Fibroblast of the aortic adventitia (primary cell): ENCODE measurements at places on chromosomes 13 and 19. TPM values are rescaled to one million over a fixed set of nuclear protein-coding genes. Genes with fewer than 3 reads are reported as not detected.

Gene FREM2
- not detected in 2 replicates for total RNA-seq

Gene SIGLEC9
- total RNA-seq: 0.09 TPM in 1 of 2 replicates, not detected in the other

Gene BABAM1
- 59.3 and 72.1 TPM in 2 replicates for total RNA-seq

Gene ZNF534
- not detected in 2 replicates for total RNA-seq

Gene PGLYRP1
- not detected in 2 replicates for total RNA-seq

Gene PLK5
- total RNA-seq: not detected in 2 replicates

Gene CGB8
- total RNA-seq: not detected in 2 replicates

Gene CEACAM5
- total RNA-seq: not detected in 2 replicates

Gene F10
- 2.7 and 12.6 TPM in 2 replicates for total RNA-seq

Gene SIGLEC5
- total RNA-seq: not detected in 2 replicates

Gene FSD1
- 6.3 and 7.5 TPM in 2 replicates for total RNA-seq

Gene KCNRG
- 1.4 and 2.9 TPM in 2 replicates for total RNA-seq

Gene SLC25A41
- not detected in 2 replicates for total RNA-seq

Gene MAB21L1
- total RNA-seq: 3.7 TPM in 1 of 2 replicates, not detected in the other

Gene GAPDHS
- total RNA-seq: not detected in 2 replicates

Gene AP3D1
- 82.7 and 102 TPM in 2 replicates for total RNA-seq

Gene OR7A5
- not detected in 2 replicates for total RNA-seq

Gene CEACAM16
- total RNA-seq: not detected in 2 replicates

Gene KIR2DL3
- total RNA-seq: not detected in 2 replicates

Gene C1QTNF9B
- not detected in 2 replicates for total RNA-seq
